ENCODE measurements at places on chromosomes 1 and 21.

- no peak for DNase-seq
Measured at GRCh38 chr1:237482777-237483176, 407.9 kb downstream of the ZP4 start.

DNA sequence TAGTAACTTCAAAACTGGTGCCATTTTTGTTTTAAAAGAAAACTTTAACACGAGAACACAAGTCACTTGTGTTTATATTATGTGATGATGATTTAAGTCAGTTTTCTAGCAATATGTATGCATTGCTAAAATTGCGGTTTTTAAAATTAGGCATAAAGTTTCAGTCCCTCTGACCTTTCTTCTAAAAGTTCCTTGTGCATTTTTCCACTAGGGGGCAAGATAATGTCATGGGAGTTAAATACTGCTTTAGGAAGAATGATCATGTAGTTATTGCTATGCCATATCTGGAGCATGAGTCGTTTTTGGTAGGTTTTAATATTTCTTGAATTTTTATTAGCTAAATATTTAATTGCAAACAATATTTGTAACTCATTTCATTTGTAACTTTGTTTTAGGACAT is 10.7 kb downstream of the CDC7 start:
- DNase-seq = no peak

DNA sequence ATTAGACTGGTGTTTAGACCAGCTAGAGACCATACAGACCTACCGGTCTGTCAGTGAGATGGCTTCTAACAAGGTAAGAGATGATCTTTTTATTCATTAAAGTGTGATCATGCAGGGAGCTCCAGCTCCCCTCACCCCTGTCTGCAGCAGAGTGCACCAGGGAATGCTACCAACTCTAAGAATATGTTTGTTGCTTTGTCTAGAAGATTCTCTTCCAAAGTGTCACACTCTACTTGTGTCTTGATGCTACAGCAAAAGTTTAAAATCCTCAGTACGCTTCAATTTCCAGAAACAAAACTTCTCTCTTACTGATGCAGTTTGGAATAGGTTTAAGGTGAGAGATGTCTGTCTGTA is 201.4 kb upstream of the SGIP1 start:
- no peak for DNase-seq

DNA sequence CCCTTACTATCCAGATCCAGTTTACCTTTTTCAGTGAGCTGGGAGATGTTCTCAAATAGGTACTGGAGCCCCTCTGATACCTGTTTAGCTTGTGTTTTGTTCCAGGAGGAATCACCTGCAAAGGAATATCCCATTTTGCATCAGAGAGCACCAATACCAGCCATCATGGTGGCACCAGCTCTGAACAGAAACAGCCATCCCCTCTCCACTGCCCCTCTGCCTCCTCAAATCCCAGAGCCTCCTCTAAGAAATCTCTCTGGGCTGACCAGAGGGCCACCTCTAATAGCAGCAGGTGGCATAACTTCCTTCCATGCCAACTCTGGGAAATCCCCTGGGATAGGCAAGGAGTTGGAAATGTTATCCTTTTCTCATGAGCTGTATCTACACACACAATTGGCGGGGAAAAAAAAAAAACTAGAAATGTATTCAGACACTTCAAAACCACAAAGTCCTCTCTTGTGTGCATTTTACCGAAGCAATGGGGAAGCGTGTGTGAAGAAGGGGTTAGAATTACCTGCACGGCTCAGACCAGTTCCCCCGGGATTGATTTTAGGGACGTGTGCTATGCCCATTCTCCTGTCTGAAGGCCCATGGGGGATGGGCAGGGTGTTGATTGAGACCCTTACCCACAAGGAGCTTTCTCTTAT is 2.4 kb downstream of the PGLYRP4 start:
- no peak for DNase-seq

DNA sequence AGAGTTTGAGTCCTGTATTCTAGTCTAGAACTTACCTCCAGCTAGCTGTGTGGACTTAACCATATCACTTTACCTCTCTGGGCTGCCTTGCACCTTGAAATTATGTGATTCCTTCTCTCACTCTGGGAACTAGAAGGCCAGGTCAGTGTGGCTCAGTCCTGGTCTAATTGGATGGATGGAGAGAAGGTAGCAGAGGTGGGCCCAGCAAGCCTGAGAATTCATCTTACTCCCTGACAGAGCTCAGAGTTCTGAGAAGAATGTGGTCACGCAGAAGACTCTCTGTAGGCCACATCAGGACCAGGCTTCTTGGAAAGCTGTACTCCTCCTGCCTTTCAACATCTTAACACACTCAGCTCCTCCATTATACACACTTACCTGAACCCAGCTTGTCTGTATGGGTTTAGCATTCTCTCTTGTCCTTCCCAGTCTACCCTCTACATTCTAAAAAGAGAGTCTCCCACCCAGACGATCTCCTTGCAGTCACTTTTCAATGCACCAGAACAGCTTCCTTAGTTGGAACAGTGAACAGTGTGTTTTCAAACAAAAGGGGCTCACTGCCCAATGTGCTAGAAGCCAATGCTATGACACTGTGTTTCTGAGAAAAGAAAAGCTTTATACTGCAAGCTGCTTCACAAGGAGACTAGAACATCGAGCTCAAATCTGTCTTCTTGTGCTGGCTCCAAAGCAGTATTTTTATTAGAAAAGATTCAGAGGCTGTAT is 60.5 kb downstream of the CAPN9 start:
- no peak for DNase-seq

DNA sequence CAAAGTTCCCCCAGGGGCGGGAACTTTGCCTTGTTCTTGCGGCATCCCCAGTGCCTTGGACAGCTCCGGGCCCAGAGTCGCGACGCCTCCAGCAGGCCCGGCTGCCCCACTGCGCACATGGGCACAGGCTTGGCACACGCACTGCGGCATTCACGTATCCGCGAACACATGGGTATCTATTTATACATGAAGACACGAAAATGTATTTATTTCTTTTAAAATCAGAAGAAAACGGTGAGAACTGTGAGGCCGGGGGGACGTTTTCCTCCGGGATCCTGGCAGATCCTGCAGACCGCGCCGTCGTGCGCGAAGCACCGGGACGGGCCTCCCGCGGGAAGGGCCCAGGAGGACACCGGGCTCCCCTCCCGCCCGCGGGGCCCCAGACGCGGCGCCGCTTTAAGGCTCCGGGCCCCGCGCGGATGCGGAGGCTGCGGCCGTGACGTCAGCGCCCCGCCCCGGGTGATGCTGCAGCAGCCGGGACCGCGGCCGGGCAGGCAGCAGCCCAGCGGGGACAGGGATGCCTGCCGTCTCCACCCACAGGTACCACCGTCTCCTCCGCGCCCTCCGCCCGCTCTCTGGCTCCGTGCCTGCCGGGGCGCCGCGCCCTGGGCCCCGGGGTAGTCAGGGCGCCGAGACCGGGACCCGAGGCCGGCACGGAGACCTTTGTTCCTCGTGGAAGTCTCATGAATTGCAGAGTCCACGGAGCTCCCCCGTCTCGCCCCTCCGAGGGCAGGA is at the start of gene SLC45A1:
TSS of gene SLC45A1 (plus strand) at position 468 of the 735 bp plus-strand sequence. CDS start 6,216 bp downstream, outside the sequence.
- DNase-seq = peak; percentile 86

GRCh38 chr21:37460196-37460595 is 93.6 kb downstream of the DYRK1A start:
- DNase-seq = no peak

- no peak for DNase-seq
Measured at GRCh38 chr1:58778385-58779000, 5.4 kb downstream of the JUN start.

DNA sequence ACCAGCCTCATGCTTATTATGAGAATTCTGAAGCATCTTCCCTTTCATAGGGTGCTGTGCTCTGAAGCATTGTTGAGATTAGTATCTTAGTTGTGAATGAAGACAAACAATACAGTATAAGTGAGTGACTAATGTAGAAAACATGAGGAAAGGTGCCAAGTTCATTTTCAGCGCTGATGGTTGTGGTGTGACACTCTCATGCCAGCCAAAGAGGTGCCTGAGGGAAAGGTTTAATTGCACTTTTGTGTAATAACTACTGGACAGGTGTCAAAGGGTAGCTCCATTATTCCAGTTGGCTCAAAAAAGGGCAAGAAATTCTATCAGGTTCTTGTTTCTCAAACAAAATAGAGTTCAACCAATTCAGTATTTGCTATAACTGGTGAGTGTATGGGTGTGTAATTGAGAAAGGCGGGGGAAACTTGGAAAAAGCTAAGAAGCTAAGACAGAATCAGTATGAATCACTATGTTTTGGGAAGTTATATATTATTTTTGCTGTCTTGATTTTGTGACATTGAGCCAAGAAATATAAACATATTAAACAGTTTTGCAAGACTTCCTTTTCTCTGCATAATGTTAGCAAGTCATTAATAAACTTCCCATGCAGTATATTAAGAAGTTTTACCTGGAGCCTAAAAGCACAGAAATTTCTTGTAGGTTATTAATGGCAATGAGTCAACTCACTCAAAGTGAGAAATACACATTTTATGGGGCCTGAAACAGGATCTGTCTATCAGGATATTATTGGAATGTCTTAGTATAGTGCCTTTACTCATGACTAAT is 31.8 kb downstream of the KCNK2 start:
- no peak for DNase-seq

DNA sequence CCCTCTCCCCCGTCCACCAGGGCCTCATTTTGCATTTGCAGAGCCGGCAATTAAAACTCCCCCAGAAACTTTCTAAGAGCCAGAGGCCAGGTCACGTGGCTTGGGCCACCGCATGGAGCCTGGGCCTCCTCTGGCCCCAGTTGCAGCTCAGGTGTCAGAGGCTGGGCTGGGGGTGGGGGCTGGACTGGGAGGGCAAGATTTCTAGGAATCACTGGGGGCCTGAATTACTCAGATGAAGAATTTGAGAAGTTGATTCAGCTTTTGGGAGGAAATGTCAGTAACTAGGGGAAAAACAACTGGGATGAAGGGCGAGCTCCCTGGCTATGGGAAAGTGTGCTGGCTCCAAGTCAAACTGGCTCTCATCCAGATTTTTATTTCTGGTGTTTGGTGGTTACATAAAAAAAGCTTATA is 151.0 kb downstream of the CDC7 start:
- no peak for DNase-seq

DNA sequence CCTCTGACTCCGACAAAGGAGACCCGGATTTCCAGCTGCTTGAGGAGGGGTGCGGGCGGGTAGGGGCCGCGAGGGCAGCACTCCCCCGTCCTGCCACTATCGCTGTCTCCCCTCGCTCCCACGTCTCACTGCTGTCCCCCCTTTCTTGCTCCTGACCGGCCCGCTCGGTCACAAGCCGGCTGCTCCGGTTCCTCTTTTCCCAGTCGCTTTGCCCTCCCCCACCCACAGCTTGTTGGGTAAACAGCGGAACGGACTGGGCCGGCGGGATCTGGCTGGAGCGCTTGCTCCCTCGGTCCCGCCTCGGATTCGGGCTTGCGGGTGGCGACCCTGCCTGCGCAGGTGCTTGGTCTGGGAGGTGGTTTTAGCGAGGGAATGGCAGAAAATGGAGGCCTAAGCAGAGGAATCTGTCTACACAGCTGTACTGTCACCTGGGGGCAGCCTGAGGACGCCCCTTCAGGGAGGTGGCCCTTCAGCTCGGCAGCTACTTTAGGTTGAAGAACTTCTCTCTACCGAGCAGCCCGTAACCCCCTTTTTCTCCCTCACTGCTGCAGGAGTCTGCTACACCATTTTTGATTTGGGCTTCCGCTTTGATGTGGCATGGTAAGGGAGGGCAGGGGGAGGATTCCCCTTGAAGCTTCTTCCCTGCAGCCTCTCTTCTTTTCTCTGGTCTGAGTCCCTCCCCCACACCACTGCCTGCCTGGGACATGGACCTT is 645 bp downstream of the ATP6V0B start:
- DNase-seq = peak; percentile 45

DNA sequence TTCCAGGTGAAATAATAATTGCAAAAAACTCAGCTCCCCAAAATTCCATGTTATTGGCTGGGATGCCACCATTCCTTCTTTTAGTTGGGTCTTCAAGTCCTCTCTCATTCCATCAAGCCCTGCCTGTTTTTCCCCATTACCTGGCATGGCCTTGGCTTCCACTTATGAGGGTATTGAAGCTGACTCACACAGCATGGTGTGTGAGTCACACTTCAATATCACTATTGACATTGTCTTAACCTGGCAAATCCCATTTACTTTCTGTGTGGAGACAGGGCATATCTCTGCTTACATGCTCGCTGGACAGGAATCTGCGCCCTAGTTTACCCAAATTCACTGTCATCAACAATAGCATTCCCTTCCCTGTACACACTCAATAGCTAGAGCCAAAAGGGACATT is 1806.8 kb downstream of the BRINP3 start:
- DNase-seq = no peak

GRCh38 chr1:26417111-26417759 is 6.6 kb downstream of the LIN28A start:
- peak; percentile 86 for DNase-seq

DNA sequence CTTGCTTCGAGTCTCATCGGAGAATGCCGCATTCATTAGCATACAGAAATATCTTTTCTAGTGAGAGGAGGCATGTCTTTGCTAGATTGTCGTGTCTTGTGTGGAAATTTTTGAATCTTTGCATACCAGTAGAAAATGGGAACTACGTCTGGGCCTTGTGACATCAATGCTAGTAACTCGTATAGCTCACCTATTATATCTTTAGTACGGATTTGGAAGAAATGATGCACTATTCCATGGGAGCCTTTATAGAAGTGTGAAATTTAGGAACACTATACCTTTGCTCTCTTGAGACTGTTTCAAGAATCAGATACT is 835 bp downstream of the UHMK1 start:
- DNase-seq = no peak

GRCh38 chr21:29078869-29079767 is 5.7 kb upstream of the CCT8 start:
- DNase-seq = no peak

Data from activated T-cell treated with anti-CD3 and anti-CD28 coated beads, Interleukin-2, amount 50 U/mL, for 1 hour (primary cell).